ENCODE measurements at places on chromosomes 1 and 21. TPM values are rescaled to one million over a fixed set of nuclear protein-coding genes. Genes with fewer than 3 reads are reported as not detected.

- no peak for DNase-seq
Observed at GRCh38 chr1:235938709-235939479, 72.2 kb upstream of the LYST start.

DNA sequence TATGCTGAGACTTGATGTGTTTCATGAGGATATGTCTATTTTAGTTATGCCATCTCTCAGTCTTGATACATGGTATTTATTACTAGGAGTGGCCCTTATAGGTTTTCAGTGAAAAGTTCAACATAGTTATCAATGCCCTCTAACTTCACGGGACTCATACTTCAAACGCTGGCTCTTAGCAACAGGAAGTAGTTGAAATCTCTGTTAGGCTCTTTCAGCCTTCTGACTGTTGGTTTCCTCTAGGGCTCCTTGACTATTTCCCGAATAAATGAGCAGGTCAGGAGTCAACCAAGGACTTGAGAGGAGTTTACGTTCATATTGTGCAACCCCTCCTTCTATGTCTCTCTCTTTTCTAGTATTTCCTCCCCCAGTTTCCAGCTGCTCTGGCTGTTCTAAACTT lies 141.8 kb downstream of the RGS7 start:
- no peak for DNase-seq

DNA sequence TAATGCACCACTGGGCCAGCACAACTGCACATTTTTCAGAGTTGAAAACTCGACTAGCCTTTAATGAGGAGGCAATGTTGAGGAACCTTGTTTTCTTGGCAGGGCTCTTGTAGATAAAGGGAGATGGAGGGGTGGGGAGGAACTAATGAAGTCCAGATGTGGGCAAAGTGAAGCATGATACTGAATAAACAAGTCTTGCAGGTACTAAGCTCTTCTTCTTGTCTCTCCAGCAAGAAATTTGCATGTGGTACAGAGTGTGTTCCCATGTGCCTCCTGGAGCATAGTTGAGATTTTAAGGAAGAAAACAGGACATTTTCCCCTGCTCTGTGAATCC lies 47.0 kb downstream of the PLPP3 start:
- no peak for DNase-seq

DNA sequence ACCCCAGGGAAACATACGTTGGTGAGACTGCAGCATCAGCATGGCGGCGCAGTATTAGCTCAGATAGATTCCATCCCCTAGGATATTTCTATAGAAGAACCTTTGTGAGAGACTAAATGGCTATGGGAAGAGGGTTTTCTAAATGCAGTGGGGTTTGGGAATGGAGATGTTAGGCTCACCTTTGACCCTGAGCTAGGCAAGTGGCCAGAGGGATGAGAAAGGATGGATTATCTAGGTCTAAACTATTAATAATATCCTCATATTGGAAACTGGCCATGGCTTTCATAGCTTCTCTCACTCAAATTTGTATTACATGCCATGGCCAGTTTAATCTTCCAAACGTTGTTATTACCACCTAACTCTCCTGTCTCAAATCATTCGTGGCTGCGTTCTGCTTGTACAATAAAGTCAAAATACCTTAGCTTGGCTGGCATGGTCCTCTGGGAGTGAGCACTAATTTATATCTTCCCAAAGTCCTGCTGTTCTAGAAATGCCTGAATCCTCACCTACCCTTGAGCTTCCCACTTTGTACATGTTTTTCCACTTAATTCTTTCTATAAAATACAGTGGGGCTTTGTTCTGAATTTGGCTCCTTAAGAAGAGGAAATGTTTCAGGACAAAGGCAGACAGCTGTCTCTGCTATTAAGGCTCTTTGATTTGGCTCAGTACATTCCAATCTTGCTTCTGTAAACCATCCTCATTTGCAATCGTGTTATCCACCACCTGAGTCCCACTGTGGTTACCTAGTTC lies 31.0 kb upstream of the COG2 start:
- DNase-seq = no peak

The POGZ gene
- polyA plus RNA-seq = 7.2 TPM

GRCh38 chr1:57252597-57253294 lies 171.1 kb downstream of the DAB1 start:
- DNase-seq = no peak

- DNase-seq = no peak
Observed at GRCh38 chr1:187313115-187313514, 484.4 kb downstream of the PLA2G4A start.

Measured in sigmoid colon (tissue), 7 donors.